ENCODE measurements at places on chromosomes 4 and X.

- DNase-seq: peak; percentile 58
These were observed 12.2 kb upstream of the CENPU start for GRCh38 chr4:184745831-184746795.

DNA sequence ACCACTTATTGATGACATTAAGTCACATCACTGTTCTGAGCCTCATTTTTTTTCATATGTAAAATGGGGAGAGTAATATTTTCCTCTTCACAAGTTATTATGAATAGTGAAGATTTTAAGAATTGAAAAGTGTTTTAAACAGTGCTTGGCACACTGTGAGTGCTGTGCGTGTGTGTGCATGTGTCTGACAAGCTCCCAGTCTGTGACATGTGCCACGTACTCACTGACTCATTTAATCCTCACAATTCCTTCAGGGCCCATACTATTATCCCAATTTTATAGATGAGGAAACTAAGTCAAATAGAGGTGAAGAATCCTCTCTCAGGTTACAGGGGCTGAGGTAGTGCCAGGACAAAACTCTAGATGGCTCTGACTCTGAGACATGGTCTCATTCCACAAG, 114.1 kb upstream of the NWD2 start:
- no peak for DNase-seq

- DNase-seq: no peak
These were observed 160.3 kb upstream of the VEGFC start for GRCh38 chr4:176953021-176953420.

DNA sequence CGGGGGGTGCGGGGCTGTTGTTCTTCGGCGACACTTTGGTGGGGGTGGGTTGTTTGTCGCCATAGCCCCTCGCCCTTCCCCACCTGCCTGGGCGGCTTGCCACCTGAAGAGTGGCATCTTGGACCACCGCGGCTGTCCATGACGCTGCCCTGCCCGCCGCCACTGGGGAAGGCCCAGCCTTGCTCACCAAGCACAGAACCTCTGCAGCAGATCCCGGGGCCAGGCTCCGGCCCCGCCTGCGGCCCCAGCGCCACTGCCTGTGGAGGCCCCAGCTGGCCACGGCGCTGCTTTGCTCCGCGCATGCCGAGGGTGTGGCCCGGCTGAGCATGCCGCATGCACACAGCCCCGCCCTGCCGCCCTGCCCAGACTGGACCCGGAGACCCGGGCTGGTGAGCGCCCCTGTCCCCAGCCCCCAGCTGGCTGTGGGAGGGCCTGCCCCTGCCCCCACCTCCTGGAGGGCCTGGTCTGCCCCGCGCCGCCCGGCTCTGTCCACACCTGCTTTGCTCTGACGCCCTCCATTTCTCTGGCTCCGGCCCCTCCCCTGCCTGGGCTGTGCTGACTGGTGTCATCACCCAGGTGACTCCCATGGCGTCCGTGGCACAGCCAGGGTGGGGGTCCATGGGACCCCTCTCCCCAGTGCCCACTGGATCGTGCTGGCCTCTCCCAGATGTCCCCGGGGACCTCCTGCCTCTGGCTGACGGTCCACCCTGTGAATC, 5.3 kb downstream of the NAT8L start:
- DNase-seq: no peak

DNA sequence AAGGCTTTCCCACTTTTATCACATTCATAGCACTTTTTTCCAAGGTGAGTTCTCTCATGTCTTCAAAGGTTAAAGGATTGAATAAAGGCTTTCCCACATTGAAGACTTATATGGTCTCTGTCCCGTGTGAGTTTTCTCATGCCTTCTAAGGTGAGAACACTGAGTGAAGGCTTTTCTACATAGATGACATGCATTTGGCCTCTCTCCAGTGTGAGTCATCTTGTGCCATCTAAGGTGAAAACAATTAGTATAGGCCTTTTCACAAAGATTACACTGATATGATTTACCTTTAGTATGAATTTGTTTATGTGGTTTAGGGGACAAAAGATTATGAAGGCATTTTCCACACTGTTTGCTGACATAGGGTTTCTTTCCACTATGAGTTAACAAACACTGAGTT, 21.2 kb downstream of the USP17L30 start:
- DNase-seq: no peak

- DNase-seq: no peak
These were observed 60.2 kb upstream of the MSN start for GRCh38 chrX:65607070-65607742.
